ENCODE measurements at places on chromosomes 7 and 10. TPM values are rescaled to one million over a fixed set of nuclear protein-coding genes. Genes with fewer than 3 reads are reported as not detected.

GRCh38 chr7:22786290-22786932 lies 36.2 kb downstream of the TOMM7 start:
- no peak for DNase-seq

DNA sequence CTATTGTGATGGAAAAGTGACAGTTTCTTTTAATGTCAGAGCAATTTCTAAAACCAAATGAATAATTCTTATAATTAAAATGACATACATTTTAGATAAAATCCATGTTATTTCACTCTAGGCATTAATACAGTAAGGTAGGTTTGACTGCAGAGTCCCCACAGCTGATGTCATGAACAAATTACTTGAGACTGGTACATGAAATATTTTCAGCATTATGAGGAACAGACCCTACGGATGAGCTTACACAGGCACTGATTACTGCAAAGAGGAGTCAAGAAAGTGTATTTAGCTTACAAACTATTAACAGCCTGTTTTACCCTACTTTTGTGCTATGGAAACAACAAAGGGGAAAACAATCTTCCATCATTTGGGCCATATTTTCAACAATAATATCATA lies 8.9 kb downstream of the COL1A2 start:
- DNase-seq = no peak

The TBX20 gene
- 193 TPM for total RNA-seq

DNA sequence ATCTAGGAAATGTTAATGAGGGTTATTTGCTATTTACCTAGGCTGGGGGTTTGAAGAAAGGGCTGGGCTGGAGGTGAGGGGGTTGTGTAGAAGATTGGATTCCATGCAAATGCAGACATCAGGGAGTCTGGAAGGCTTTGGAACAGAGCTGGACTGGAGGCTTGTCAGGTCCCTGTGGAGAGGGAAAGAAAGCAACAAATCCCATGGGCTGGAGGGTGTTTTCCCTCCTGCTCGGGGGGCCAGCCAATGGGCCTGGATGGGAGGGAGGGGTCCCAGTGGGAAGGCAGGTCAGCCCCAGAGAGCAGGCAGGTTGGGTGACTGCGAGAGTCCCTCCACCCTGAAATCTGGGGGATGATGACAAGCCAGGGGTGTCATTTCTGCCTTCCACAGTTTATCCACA lies 431.8 kb downstream of the RPS24 start:
- no peak for DNase-seq

GRCh38 chr7:106365252-106366005 lies 80.6 kb upstream of the NAMPT start:
- DNase-seq = no peak

GRCh38 chr10:47325303-47326291 lies 3.3 kb downstream of the GDF2 start:
- DNase-seq = no peak

DNA sequence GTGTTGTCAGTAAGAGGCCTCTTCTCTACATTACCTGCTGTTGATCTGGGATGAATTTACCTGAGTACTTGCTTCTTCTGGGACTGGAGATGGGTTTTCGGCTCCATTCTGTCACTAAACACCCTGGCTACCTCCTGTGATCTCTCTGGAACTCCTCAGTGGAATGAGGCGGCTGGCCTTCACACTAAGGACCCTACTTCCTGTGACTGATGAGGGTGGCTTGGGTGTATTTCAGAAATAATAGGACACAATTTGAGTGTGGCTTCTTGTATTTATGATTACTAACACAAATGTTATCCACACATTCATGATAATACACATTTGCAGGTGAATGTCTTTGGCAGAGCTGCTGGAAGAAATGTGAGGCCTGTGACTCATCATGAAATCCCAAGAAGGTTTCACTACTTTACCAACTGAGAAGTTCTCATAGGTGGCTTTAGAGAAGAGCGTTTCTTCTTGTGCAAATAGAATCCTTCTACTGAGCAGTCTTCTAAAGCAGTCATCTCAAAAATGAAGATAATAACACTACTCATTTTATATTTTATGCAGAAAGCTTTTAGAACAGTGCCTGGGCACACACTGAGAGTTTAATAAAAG lies 21.3 kb upstream of the EVX1 start:
- no peak for DNase-seq

The SAMD8 gene
- total RNA-seq = 23.1 TPM

DNA sequence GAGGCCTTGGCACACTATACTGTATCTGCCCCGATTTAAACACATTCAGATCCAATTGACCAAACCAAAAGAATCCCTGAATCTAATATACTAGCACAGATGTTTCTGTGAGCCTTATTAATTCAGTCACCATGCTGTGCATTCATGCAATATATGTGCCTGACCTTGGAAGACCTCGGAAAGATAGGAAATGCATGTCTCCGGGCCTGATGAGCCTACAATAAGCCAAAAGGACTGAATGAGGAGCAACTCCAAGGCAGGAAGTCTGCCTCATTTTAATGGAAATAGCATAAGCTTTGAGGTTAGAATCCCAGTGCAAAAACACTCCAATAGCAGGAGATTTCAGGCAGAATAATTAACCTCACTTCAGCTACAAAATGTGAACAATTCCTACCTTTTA lies 316.7 kb downstream of the LRRTM3 start:
- no peak for DNase-seq

DNA sequence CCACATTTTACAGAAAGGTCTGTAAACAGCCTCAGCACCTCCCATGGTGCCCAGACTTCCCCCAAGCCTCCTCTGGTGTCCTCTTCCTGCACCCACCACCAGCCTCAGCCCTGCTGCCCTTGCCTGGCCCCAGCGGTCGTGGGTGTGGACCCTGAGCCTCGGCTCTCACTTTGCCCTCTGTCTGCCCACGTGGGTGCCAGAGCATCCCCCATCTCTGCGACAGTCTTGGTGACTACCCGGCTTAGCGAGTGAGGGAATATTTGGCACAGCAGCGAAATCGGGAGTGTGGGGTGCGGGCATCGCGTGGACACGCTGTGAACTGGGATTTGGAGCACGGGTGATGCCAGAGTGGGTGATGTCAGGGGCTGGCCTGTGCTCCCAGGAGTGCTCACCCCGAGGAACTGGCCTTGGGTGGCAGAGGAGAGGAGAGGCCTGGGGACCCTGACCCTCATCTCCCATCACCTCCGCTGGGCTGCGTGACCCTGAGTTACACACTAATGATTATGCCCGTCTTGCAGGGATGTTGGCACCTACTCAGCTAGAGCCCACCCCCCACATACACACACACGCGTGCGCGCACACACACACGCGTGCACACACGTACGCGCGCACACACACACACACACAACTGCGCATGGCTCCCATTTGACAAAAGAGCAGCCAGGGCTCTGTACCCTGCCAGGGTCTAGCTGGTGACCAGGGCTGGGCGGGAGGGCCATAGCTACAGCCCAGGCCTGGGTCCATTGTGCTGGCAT lies 8.7 kb downstream of the ELFN1 start:
- no peak for DNase-seq

DNA sequence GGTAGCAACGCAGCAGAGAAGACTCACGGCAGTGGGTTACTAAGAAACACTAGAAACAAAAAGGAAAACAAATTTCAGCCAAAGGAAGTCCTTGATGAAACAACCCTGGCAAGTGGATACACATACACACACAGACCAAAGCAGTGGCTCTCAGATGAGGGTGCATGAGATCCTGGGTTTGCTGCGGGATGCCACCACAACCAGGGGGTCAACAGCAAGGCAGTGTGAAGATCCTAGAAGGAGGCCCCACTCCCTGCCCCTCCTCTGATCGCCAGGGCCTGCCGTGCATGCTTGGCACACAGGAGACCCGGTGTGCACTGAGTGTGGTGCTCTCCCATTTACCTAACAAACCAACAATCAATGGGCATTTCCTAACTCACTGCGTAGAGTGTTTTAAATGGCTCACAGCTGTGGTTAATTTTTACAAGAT lies 252.3 kb upstream of the KLF14 start:
- DNase-seq = peak; percentile 36

The MKI67 gene
- total RNA-seq = 1.3 TPM

- no peak for DNase-seq
Measured at GRCh38 chr10:6430423-6430980, 149.6 kb downstream of the PRKCQ start.

DNA sequence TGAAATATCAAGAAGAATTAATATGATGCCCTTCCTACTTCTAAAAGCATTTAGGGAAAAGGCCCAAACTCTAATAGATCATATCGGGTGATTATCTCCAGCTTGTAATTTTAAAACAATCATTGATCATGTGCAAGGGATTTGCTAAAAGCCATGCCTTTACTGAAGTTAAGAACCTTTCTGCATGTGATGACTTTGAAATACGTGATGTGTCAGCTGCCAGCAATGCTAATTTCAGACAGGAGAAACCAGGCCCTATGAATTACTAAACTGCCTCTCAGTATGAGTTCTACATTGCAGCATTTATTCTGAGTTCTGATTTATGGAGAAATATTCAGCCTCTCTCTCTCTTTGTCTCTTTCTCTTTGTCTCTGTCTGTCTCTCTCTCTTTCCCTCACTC lies 203.6 kb upstream of the AKR1E2 start:
- no peak for DNase-seq

DNA sequence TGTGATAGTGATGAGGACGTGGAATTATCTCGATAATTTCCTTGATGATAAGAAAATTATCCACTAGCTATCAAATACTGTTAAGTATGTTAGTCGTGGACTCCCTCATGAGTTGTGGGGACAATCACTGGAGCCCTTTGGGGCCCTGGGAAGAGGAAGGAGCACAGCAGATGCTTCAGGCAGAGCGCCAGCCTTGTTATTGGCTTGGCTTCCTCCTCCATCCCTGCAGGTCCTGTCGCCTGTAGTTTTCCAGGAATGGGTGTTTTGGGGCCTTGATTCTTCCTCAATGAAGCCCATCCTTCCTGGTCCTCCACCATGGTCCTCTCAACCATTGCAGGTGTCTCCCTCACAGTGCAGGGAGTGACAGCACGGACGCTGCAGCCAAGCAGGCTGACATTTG lies 32.5 kb upstream of the ZNF32 start:
- no peak for DNase-seq

- peak; percentile 37 for DNase-seq
Measured at GRCh38 chr10:35409094-35409582, 72.8 kb downstream of the CCNY start.

GRCh38 chr7:47818796-47819606 lies 129.3 kb downstream of the PKD1L1 start:
- DNase-seq = peak; percentile 75

The STAG3 gene
- 0.74 TPM for total RNA-seq

DNA sequence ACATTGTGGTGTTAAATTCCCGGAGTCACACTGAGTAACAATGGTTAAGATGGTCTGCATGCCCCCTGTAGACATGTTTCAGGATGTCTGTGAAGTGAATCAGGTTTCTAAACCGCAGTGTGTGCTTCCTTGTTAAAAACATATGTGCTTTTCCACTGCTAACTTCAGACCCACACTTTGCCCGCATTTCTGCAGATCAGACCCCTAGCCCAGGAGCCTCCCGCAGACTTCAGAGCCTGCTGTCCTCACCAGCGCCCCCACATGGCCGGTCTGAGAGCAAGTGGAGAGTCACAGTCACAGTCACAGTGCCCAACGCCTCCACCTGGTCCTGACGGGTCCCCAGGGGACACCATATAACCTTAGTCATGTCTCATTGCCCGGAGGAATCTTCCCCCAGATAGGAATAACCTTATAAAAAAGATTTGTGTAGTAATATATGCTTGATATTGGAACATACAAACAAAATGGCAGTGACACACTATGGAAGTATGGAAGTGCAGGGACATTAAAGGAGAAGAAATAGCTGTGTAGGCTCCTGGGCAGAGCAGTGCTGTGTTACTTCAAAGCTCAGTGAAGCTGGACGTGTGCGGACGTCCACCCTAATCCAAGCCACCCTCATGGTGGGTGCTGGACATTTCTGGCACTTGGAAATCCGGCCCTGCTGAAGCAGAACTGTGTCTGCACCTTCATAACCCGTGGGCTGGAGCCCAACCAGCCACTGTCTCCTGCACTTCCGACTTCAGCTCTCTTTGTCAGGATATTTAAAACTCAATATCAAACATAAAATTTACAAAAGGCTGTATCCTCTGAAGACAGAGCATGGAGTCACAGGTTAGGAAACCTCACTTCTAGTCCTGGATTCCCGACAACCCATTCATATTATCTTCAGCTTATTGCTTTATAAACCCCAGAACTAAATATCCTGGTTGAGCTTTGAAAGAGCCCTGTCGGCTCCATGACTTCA lies 29.0 kb downstream of the GSTO2 start:
- DNase-seq = no peak

DNA sequence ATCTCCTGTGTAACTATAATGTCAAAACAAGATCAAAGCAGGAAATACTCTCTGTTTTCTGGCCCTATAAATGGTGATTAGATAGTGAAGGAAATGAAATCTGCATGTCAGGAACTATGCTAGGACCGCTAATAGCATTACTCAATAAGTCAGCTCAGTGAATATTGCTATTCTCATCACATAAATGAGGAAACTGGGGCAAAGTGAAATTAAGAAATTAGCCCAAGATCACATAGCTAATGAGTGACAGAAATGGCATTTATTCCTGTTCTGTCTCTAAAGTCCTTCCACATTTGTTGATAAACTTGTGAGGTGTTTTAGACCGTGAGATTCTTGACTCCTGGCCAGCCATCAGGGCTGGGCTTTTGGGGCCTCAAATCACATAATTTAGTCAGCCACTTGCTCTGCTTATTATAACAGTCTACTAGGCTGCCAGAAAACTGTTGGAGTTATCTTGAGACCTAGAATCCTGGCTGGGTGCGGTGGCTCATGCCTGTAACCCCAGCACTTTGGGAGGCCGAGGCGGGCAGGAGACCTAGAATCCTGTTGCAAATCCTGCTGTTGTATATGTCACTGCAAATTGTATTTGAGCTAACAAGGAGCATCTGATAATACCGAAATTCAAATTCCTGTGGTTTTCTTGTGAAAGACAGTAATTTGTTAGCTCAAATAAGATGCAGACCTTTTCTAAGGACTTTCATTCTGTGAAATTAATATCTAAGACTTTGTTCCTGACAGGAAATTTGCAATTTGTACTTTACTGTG lies 66.5 kb upstream of the SHTN1 start:
- no peak for DNase-seq

GRCh38 chr10:52678611-52679010 lies 94.0 kb downstream of the MBL2 start:
- DNase-seq = no peak

The MSS51 gene
- total RNA-seq = 2.9 TPM

The TMEM178B gene
- 38.2 TPM for total RNA-seq

The FGFBP3 gene
- 0.27 TPM for total RNA-seq

DNA sequence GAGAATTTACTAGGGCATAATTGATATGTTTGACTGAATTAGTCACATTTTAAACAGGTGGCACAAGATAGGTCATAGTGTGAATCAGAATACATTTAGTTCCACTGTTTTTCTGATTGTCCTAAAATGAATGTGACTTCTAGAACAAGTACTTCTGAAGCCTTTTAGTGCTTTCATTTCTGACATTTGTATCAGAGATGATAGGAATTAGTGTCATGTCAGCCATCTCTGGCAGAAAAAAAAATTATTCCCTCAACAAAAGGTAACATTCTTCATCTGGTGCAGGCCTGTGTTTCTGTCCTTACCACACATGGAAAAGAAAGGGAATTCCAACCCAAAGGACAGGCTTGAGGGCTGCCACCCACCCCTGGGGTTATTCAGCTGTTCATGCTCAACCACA lies 21.3 kb downstream of the GRM8 start:
- no peak for DNase-seq
